ENCODE measurements at places on chromosomes 7 and 10.

GRCh38 chr10:24947304-24948097 lies 4.9 kb downstream of the PRTFDC1 start:
- no peak for DNase-seq

GRCh38 chr7:130127404-130127803 lies 57.1 kb downstream of the KLHDC10 start:
- DNase-seq = no peak

DNA sequence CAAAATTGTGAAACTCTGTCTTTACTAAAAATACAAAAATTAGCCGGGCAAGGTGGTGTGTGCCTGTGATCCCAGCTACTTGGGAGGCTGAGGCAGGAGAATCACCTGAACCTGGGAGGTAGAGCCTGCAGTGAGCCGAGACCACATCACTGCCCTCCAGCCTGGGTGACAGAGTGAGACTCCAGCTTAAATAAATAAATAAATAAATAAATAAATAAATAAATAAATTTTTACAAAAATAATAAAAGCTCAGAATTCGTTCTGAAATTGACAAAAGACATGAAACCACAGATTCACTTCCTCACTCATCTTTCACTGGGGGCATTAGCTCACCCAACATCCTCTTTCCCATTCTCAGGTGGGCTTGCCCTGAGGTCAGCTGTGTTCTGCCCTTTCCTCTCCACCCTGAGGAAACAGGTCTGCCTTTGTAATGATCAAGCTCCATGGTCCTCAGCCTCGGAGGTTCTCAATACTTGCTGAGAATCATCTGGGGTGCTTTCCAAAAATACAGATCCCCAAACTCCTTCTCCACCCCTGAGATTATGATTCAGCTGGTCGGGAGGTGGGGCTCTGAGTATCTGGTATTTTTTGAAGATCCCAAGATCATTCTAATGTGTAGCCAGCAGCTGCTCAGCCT lies 29.2 kb upstream of the APBB1IP start:
- DNase-seq = no peak

GRCh38 chr7:75993689-75994387 lies 557 bp downstream of the TMEM120A start:
- no peak for DNase-seq

DNA sequence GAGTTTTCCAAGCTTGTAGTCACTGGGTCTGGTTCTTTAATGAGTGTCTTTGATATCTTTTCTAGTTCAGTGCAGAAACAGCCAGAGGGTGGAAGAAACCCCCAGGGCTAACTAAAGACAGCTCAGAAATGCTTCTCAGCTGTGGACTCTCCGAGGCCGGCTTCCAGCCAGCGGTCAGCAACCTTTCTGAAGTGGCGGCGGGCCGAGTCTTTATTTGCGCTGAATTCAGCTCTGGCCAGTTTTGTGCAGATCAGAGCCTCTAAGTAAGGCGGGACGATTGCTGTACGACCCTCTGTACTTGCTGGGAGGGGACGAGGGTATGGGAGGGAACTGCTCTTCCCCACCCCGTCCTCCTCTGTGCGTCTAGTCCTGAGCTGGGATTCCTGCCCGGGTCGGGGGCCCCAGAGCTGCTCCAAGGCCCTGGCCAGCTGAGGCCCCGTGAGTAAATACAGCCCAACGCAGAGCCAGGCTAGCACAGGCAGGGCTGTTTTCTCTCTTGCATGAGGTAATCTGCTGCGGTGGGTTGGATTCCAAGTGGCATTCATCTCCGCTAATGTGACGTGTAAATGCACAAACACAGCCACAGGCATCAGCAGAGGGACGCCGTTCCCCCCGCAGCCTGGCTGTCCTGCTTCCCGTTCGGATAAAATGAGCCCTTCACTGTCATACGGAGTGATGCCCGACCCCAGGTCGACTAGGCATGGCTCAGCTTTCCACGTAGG lies 159.8 kb downstream of the PIP4K2A start:
- DNase-seq = no peak

DNA sequence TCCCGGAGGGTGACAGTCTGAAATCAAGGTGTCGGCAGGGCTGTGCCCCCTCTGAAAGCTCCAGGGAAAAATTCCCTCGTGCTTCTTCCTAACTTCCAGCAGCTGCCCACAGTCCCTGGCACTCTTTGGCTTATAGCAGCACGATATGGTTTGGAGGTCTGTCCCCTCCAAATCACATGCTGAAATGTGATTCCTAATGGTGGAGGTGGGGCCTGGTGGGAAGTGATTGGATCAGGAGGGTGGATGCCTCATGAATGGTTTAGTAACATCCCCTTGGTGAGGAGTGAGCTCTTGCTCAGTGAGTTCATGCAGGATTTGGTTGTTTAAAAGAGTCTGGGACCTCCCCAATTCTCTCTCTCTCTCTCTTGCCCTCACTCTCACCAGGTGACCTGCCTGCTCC lies 51.1 kb downstream of the GPAM start:
- no peak for DNase-seq

Data from activated B cell treated with CpG ODN at 0.5 μM for 24 hours (primary cell).